GM12878 (cell line): ENCODE measurements at places on chromosomes 7 and 10.

DNA sequence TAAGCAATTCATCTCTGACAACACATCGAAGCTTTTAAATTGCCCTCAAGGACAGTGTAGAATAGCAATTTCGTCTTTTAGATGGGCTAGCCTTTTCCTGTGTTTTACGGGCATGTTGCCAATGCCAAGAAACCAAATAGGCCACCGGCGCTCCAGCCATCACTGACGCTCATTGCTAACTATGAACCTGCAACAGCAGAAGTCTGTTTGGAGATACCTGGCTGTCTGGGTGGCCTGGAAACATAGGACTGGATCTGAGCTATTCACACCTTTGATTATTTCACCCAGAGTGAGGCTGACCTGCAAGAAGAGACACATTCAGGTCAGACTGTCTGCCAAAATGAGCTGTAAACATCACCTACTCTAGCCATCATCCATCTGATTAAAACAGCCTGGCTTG lies 12.0 kb downstream of the KPNA7 start:
- DNase-seq, result no peak

- DNase-seq, result no peak
Measured at GRCh38 chr7:105719395-105719794, 138.1 kb upstream of the EFCAB10 start.

GRCh38 chr10:120657371-120657770 lies 193.8 kb upstream of the WDR11 start:
- no peak for DNase-seq

GRCh38 chr7:110750931-110751605 lies 339.9 kb upstream of the LRRN3 start:
- DNase-seq, result no peak

- no peak for DNase-seq
Measured at GRCh38 chr7:50805447-50806125, 22.9 kb upstream of the GRB10 start.

DNA sequence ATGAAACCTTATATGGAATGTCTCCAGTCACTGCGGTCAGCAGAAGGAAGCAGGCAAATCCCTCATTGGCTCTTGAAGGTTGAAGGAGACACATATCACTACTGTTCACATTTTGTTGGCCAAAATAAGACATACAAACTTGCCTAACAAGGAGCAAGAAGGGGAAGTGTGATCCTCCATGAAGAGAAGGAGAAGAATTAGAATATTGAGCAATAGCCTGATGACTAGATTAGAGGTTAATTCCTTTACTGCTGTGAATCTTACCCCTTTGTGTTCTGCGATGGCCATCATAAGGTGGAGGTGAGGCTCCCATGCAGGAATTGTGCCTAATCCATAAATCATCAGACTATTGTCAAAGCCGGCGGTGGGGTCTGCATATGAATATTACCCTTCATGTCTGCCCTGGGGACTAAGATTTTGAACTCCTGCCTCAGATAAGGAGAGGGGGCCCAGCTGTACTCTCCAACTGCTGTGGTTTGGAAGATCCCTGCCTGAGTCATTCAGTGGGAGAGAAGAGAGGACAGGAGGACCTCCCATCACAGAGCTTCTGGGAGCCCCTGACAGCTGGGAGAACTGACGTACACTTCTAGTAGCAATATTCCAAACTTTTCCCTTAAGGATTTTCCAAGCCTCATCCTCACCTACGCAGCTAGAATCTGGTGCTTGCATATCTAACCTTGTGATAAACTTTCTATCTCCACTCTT lies 398.5 kb downstream of the REEP3 start:
- DNase-seq, result no peak

DNA sequence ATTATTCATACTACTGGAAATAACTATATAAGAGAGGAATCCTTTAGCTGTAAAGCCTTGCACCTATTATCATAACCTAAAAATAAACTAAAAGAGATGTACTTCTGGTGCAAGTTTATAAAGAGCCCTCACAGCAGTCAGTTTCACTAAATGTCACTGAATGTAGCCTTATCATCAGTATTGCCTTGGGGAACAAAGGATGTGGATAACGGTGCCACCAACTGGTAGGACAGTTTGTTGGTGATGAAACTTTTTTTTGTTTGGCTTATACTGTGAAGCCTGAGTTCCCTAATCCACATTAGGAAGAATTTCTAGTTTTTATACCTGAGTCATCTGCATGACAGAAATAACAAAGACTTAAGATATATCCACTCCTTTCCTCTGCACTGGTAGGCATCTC lies 117.9 kb upstream of the COL1A2 start:
- no peak for DNase-seq

GRCh38 chr7:43925984-43926797 lies at the start of gene UBE2D4:
Gene UBE2D4, plus strand, starts transcription at chr7:43926436. Its CDS starts 97 bp downstream, at chr7:43926533.
- peak; percentile 51 for DNase-seq

DNA sequence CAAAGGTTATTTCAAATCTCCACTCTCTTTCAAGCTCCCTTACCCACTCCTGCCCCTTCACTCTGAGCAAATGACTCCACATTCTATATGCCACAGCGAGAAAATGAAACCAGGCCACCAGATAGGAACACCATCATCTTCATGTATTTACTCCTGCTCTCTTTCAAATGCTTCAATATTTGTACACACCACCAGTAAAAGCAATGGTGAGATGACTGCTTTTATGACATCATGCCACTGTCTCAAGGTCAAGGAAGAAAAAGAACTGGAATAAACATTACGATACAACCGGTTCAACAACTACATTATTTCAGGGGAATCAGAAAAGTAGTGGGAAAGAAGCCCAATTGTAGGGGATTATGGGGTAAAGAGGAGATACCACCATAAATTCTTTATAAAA lies 32.7 kb downstream of the PUS7 start:
- no peak for DNase-seq

DNA sequence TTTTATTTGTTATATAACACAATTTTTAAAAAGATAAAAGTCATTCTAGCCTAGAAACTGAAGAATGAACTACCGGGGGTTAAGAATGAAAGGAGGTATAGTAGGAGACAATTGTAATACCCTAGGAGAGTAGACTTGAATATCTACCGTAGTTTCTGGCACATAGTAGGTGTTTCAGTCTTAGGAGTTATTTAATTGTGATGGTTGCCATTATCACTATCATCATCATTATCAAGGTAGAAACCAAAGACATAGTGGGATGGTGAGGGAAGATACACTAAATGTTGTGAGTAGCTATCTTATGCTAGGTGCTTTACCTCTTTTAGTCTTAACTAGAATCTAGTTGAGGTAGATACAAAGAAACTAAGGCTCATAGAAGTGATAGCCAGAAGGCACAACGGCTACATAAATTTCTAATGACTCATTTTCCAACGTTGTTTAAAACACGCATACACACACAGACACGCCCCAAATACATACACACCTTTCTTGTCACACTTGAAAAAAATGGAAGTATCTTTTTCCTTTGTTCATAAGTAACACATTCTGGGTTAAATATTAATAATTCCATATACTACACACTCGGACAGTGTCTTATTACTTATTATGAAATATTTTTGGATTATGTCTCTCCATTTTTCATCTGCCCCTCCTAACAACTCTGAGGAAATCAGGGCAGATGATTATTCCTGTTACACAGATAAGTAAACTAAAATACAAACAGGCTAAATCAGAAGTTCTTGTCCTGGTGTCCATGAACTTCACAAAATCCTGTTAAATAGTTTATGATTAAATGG lies 2.0 kb upstream of the ANLN start:
- no peak for DNase-seq

GRCh38 chr7:90387470-90388240 lies 15.6 kb upstream of the CLDN12 start:
- no peak for DNase-seq

- DNase-seq, result no peak
Measured at GRCh38 chr7:26202019-26202990, 760 bp downstream of the CBX3 start.

DNA sequence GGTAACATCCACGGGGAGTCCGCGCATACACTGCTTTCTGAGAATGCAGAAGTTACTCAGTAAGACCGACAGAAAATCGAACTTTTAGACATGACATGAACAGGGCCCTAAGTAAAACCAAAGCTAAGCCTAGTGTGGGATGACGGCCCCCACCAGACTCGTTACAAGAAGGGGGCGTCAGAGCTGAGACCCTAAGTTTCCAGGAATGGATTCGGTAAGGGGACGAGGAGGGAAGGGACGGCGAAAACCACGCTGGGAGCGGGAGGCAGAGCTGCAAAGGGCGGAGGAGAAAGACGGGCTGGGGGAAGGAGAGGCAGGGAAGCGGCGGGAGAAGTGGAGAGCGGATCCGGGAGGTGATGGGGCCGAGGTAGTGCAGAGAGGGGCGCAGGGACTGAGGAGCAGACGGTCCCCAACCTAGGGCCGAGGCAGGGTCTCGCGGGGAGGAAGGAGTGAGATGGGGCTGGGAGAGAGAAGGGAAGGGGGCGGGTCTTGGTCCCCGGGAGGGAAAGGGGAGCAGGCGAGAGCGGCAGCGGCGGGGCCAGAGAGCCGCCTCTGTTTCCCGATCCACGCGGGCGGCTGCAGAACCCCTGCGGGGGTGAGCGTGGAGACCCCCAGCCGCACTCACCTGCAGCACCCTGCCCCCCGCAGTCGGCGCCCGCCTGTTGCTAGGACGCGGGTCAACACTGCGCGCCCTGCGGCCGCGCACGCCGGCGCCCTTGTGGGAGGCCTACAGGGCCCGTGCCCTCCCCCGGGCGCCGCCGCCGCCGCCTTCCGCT lies 513 bp downstream of the ODAD2 start:
- no peak for DNase-seq

DNA sequence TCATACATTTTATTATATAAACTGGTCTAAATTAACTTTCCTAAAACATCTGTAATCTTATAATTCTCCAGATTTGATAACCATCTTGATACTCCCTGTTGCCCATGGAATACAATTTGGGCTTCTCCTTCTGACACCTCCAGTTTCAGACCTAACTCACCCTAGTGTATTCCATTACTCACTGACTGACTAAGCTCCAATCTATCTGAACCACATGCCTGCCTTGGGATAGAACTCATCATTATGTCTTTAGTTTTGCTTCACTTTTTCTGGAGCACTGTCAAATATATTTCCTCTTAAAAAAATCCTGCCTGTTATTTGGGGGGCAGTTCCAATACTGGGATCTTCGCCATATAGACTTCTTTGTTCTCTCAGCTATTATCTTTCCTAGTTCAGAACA lies 4.9 kb upstream of the FOXP2 start:
- DNase-seq, result no peak

GRCh38 chr7:4531236-4531635 lies 150.9 kb upstream of the FOXK1 start:
- no peak for DNase-seq

DNA sequence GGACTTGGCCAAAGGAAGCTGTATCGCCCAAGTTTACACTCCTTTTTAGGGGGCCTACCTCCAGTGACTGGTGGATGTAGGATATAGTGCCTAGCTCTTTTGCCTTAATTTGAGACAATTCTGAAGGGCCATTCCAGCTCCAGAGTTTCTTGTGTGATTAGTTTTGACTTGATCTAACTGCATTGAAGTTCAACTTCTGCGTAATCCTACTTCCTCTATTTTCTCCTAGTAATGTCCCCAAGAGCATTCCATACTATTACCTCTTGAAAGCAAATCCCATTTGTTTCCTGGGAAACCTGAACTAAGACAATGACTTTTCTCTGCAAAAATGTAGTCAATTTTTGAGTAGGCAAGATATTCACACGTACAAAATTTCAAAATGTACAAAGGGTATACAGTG lies 4.7 kb upstream of the H2AZ2 start:
- no peak for DNase-seq

DNA sequence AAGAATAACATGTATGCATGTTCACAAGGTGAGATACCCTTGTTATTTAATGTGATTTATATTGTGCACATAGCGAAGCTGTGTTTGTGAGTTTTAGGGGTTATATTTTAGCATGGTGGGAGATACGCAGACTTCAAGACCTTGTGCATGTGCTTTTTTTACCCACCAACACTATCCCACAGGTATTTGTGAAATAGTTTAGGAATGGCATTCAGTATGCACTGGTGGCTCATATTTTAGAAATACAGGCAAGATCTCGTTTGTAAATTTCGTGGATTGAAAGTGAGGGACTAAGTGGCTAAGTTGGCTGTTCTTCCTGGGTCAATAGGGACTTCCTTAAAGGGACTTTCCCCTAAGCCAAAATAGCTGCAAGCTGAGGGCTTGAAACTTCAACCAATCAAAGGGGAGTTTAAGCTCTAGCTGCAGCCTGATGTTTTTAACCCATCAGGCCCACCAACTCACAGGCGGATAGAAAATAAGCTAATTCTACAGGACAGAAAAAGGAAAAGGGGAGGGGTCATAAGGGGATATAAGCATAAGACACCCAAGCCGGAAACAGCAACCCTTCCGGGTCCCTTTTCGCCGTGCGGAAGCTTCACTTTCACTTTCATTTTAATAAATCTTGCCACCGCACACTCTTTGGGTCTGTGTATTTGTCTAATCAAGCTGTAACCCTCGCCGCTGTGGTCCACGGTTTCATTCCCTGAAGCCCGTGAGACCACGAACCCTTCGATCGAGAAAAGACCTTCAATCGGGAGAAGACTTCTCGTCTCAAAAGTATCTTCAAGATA lies 291.0 kb downstream of the GPR158 start:
- DNase-seq, result no peak

- DNase-seq, result no peak
Measured at GRCh38 chr10:67923551-67923950, 39.1 kb downstream of the SIRT1 start.

GRCh38 chr10:93152136-93152535 lies 78.4 kb downstream of the CYP26A1 start:
- DNase-seq, result no peak

DNA sequence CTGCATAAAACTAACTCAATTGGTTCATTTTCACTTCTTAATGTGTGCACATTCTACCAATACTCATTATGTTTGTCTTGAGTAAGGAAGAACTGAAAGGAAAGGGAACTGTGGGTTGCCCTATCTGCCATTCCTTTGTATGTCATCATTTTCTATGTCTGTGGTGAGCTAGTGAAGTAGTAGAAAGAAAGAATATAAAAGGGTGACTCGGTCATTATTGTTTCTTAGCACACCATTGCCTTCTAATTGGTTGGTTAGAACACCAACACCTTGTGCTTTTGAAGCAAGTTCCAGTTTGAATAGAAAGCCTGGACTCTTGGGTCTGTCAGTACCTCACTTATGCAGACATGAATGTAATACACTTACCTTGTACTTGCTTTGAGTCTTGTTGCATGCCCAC lies 64.3 kb upstream of the MDFIC start:
- no peak for DNase-seq

- DNase-seq, result no peak
Measured at GRCh38 chr7:155965010-155965409, 152.7 kb upstream of the SHH start.
